ENCODE measurements at places on chromosomes 1 and 21.

GRCh38 chr1:64616039-64616438 is 128.8 kb upstream of the RAVER2 start:
- no peak for DNase-seq

- no peak for DNase-seq
These were observed 44.9 kb downstream of the C1orf198 start for GRCh38 chr1:230823426-230823825.

GRCh38 chr21:31072533-31072932 is 34.3 kb upstream of the KRTAP19-8 start:
- no peak for DNase-seq

GRCh38 chr1:4178501-4179113 is 278.5 kb upstream of the C1orf174 start:
- no peak for DNase-seq

GRCh38 chr1:22658385-22659163 is 5.5 kb downstream of the C1QB start:
- DNase-seq = no peak

- no peak for DNase-seq
These were observed 9.7 kb downstream of the MAPKAPK2 start for GRCh38 chr1:206694171-206695124.

DNA sequence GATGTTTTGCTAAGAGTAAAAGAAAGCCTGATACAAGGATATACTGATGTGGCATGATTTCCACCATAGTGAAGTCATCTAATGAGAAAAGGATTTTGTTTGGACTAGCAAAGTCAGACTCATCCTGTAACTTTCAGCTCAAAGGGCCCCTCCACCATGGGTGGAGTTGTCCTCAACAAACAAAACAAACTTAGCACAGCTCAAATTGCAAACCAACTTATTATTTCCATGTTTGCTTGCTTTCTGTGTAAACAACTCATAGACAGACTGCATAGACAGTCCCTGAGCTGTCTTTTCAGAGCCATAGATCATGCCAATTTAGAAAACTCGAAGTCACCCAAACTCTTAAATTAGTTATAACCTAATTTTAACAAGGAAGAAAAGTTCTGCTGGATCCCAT is 69.4 kb upstream of the VAV3 start:
- DNase-seq = no peak

DNA sequence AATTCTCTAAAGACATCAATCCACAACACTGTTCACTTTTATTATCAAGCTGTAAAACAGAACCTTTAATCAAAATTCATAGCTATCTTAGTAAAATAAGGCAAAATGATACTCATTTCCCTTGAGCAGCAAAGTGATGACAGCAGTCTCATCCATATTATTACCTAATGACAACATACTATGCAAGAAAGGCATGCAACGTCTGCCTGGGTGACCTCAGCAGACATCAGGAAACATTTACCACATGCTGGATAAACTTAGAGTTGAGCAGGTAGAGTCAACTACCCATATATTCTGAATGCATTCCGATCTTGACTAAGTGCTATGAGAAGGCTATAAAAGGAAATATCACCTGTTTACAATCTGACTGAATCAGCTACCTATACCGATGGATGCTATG is 145.1 kb downstream of the SIPA1L2 start:
- no peak for DNase-seq

- DNase-seq = no peak
These were observed at the start of gene GRHL3 for GRCh38 chr1:24319312-24319863. TSS of gene GRHL3 (plus strand) at chr1:24319357. CDS start at chr1:24319552, 195 bp downstream.

GRCh38 chr1:175564119-175564518 is 179.3 kb downstream of the TNR start:
- DNase-seq = no peak

DNA sequence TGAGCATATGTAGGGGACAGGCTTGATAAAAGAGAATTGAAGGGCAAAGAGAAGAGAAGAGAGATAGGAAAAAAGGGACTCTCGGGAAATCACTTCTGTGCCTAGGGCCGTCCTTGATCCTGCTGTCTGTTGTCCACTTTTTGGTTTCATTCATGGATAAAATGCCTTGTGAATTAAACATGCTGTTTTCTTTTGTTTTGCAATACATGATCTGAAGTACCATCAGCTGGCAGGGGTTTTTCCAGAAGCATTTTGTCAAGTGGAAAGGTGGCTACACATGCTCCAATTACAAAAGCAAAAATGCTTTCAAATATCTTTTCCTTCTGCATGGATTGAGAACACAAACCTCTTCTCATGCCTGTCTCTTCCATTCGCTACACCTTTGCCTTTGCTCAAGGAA is 361.7 kb downstream of the PDE4B start:
- no peak for DNase-seq

GRCh38 chr1:144551107-144551542 is 41.6 kb upstream of the PPIAL4F start:
- DNase-seq = no peak

GRCh38 chr1:36269408-36269838 is 36.7 kb upstream of the SH3D21 start:
- DNase-seq = no peak

- no peak for DNase-seq
These were observed 47.1 kb downstream of the CACHD1 start for GRCh38 chr1:64516803-64517568.

- DNase-seq = no peak
These were observed 65.5 kb downstream of the LTN1 start for GRCh38 chr21:28927130-28927529.

DNA sequence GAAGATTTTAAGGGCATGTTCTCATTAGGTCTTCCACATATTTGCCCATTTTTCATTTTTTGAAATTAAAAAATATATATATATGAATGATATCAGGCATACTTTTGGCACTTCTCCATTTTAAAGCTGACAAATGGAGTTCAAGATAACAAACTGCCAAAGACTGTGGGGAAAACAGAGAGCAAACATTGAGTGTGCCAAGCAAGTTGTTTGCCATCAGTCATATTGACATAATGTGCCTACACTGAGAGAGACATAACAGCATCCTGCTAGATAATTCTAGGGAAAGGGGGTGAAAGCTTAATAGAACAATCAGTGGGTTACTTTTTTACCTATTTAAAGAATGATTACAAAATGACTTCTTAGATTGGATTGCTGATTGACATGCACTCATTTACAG is 529.4 kb upstream of the CXADR start:
- no peak for DNase-seq

GRCh38 chr21:25980710-25981109 is 189.9 kb downstream of the APP start:
- no peak for DNase-seq

- DNase-seq = no peak
These were observed 5.1 kb downstream of the CR1 start for GRCh38 chr1:207501071-207501470.

DNA sequence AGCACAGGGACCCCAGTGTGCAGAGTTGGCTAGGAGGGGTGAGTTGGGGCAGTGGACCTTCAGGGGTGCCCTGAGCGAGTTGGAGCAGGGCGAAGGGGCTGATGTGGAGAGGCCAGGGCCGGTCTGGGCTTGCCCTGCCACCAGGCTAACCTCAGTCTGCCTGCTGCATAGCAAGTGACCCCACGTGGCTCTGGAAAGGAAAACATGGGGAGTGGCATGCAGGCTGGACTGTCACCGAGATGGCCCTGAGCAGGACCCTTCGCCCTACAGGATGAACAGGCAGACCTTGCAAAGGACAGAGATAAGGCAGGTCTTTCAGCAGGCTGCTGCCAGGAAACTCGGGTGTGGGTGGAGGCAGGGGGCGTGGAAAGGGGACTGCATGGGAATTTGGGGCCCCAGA is 51.5 kb downstream of the FOXO6 start:
- DNase-seq = no peak

DNA sequence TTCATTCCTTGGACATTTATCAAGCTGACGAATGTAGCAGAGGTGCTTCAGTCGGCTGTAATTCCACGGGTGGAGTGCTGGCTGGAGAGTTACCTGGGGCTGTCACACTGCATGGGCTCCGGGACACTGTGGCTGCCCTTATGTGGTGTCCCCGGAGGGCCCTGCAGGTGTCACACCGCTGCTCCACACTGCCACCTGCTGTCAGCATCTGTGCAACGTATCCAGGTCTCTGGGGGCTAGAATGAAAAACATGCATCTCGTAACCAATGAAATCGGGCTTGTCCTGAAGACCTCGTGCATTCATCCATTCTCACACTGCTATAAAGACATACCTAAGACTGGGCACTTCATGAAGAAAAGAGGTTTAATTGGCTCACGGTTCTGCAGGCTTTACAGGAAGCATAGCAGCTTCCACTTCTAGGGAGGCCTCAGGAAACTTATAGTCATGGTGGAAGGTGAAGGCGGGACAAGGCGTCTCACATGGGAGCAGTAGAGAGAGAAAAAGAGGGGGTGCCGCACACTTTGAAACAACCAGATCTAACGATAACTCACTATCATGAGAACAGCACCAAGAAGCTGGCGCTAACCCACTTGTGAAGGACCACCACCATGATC is 46.7 kb upstream of the PCBP3 start:
- DNase-seq = no peak

DNA sequence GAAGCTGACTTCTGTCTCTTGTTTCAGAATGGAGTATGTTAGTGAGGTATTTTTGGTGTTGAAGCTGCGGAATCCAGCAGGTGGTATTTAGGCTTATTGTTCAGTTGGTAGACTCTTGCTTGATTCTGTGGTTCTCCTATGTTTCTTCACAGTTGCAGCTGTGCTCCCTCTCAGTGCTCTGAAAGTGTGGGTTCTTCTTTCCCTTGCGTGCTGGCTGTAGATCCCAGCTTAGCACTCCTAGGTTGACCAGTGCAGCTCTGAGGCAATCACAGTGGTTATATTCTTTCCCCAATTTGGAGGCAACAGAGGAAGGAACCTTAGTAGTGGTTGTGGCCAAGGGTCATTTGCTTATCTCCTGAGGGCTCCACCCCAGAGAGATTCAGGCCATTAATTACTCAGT is 269.2 kb upstream of the NRIP1 start:
- no peak for DNase-seq

DNA sequence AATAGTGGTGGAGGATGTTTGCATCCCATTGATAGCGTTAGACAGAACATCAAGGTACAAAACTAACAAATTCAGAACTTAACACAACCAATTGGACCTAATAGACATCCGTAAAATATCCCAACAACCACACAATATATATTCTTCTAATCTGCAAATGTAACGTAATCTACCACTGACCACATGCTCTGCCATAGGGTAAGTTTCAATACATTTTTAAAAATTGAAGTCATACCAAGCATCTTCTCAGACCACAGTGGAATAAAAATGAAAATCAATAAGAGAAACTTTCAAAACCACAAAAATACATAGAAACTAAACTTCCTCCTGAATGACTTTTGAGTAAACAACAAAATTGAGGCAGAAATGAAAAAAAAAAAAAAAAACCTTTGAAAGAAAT is 1087.5 kb downstream of the KCNT2 start:
- DNase-seq = no peak

DNA sequence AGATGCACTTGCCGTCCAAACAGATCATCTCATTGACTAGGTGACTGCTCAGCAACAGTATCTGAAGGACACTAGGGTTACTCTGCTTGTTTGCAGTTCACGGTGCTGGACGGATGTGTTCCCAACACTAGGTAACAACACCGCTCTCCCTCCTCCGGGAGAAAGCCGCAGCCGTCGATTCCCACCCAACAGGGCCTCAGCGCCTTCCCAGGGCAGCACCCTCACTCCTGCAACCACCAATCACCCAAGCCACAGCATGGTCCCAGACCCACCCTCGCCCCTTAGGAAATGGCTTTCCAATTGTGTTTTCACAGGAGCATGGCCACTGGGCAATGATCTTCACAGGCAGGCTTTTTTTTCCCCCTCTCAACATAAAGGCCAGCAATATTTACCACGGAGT is 779 bp downstream of the TLR5 start:
- no peak for DNase-seq

GRCh38 chr1:47186267-47187185 is 3.3 kb downstream of the PDZK1IP1 start:
- peak; percentile 72 for DNase-seq

DNA sequence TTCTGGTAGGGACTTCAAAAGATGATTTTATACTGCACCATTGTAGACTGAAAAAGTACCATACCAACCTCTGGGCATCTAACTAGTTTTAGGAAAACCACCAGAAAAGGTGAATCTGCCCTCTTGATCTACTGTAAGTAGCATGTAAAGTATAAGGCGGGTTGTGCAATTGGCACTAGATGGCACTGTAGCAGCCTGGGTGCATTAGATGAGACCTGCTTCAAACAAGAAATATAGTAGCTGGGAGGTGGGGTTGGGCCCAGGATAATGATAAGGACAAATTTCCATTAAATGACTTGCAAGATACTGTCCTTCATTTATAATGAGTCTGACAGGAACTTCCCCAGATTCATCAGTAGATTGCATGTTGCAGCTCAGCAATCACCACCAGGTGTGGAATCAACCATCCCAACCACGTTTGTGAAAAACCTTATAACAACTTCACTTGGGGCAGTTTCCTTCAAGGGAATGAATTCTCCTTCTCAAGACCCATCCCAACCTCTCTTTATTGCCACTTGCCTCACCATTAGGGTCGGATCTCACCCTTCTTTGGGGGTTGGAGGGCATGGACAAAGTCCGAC is 37.3 kb upstream of the IL10 start:
- DNase-seq = no peak

DNA sequence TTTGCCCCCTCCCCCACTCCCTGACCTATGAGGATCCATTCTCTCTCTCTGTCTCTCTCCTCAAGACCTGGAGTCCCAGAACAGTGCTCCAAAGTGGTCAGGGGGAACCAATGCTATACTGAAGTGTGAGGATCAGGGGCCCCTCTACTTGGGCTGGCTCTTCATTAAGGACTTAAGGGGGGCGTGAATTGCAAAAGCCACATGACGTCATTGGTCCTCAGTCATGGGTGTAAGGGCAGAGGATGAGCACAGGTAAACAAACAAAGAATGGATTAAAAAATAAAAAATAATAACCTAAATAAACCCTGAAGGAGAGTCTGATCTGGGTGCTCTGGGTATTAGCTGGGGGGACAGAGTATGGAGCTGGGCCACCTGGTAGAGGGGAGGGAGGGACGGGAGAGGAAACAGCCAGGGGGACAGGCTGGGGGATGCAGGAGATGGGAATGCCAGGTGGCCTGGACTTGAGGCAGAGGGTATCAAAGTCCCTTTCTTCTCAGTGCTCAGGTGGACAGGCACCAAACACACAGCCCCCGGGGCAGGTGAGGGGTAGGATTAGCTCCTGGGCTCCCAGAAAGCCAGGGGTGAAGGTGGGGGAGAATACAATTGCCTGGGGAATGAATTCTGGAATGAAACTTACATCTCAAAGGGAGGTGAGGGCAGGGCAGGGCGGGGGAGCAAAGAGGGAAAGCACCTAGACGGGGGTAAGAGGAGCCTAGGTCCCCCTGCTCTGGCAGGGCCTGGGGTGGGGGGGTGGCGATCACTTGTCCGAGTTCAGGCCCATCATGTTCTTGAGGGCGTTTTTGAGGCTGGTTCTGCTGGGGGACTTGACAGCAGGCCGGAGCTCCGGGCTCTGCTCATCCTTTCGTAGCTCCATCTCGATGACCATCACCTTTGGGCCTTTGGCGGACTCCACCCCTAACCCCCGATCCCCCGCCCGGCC is 4.6 kb downstream of the MPZ start:
- no peak for DNase-seq

GRCh38 chr1:84919461-84919970 is 26.5 kb upstream of the LPAR3 start:
- no peak for DNase-seq
